ENCODE measurements at places on chromosomes 7 and 10.
A peak's percentile ranks its signal among the peaks of the same experiment; 100 is the strongest.

DNA sequence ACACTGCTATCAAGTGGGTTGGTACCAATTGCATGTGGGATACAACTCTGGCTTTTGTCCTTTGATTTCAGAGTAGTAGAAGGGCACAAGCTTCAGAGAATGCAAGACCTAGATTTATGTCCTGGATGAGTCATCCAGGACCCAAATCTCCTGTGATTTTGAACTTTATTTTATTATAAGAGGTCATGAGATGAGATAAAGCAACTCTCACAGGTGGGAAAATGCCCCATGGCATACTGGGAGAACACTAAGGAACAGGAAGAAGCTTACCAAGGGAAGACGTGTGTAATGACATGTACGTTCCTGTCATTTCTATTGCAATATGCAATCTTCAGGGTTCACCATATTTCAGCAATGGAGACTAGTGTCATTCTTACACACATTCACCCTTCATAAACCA is 966 bp downstream of the MALRD1 start:
- DNase-seq: no peak

- no peak for DNase-seq
Observed at GRCh38 chr10:6446711-6447110, 133.4 kb downstream of the PRKCQ start.

- no peak for DNase-seq
Observed at GRCh38 chr10:121495719-121496118, 102.5 kb downstream of the FGFR2 start.

DNA sequence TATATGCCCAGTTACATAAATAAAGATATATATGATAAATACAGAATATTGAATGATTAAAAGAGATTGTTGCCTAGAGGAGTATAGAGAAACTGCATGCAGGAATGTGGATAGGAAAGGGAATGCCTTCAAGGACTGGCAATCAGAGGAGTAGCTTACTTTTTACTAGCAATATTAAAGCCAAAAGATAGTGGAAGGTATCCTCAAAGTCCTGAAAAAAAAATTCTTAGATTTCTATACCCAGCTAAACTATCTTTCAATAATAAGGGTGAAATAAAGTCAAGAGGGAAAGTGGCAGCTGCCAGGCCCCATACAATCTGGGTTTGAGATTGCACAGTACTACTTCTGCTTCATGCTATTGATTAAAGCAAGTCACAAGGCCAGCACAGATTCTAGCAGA is 733.2 kb downstream of the GATA3 start:
- DNase-seq: no peak

DNA sequence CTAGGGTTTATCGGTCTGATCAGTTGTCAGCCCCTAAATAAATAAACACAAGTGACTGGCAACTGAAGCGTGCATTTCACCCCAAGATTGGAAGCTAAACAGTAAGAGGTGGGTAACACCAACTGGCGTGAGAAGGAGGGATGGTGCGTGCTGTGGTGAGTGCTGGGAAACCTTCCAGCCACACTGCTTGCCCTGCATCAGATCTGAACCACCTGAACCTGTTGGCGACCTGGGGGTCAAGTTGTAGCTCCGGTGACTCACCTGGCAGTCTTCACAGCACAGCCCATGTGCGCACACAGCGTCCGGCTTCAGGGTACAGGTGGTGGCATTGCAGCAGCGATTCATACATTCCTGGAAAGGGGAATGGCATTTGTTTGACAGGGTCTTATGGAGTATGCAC is 170.1 kb downstream of the FANK1 start:
- DNase-seq: no peak

GRCh38 chr7:157079116-157079515 is 59.6 kb upstream of the UBE3C start:
- DNase-seq: no peak

DNA sequence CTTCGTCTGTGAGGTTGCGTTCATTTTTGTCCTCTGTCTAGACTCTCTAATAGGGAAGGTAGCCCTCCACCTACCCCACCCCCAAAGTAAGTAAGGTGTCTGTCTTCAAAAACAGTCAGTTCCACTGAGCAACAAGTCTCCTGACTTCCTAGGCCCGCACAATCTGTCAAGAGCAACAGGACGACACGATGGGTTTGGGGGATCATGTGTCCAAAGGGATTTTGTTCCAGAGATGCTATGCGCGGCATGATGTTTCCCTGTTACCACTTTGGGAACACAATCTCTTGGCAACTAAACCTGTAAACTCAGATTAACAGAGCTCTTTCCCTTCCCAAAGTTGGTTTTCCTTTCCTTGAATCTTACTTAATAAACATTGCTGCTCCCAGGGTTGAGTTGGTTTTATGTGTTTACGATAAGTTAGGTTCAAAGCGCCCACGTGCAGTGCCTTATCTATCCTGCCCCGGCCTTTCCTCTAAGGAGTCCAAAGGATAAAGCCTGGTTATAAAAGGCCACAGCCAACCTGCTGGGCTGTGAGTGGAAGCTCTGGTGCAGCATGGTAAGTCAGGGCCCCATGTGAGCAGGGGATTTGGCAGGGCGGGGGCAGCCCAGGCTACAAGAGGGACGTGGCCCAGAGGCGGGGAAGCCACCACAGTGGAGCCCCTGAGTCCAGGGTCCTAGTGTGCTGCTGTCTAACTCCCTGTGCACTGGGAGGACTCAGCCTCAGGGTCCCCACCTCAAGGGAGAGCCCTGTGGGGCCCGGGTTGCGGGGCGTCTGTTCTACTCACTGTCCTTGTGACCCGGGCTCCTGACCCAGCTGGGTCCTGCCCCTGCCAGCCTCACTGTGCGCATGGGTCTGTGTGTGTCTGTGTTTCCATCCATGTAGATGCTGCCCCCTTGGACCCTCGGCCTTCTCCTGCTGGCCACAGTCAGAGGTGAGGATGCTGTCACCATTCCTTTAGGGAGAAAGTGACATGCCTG is at the start of gene PNLIPRP2:
Gene PNLIPRP2 (plus strand): TSS at position 531 of the 978 bp plus-strand sequence.
- no peak for DNase-seq

GRCh38 chr7:21412410-21412851 is 15.5 kb upstream of the SP4 start:
- no peak for DNase-seq

- no peak for DNase-seq
Observed at GRCh38 chr10:122141821-122142640, 129.1 kb upstream of the BTBD16 start.

GRCh38 chr7:73967832-73968290 is 60.1 kb upstream of the ELN start:
- no peak for DNase-seq

GRCh38 chr7:90621747-90622140 is 25.6 kb downstream of the CDK14 start:
- DNase-seq: no peak

DNA sequence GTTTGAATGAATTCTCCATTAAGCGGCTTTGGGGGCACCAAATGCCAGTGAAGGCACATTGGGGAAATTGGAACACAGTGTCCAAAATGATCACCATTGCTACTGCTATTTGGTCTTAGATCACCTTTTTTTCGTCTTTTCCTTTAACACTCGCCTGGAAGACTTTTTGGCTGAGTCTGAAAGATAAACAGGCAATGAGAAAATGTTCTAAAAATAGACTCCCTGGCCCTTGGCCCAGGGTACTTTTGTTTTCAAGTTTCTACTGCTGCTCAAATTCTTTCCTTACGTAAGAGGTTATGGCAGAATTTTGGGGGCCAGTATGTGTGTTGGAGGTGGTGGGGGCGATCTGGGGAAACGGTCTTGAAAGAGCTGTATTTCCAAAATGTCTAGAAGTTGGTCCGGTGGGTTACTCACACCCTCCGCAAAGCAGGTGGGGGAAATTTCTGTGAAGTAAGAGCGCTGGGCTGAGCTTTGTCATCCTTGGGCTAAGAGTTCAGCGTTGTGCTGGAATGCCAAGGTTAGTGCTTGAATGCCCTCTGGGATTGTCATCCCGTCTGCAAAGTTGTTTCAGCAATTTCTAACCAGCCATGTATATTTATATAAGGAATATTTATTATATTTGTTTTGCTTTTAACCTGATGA is 1.3 kb upstream of the ITPRIP start:
- DNase-seq: no peak

DNA sequence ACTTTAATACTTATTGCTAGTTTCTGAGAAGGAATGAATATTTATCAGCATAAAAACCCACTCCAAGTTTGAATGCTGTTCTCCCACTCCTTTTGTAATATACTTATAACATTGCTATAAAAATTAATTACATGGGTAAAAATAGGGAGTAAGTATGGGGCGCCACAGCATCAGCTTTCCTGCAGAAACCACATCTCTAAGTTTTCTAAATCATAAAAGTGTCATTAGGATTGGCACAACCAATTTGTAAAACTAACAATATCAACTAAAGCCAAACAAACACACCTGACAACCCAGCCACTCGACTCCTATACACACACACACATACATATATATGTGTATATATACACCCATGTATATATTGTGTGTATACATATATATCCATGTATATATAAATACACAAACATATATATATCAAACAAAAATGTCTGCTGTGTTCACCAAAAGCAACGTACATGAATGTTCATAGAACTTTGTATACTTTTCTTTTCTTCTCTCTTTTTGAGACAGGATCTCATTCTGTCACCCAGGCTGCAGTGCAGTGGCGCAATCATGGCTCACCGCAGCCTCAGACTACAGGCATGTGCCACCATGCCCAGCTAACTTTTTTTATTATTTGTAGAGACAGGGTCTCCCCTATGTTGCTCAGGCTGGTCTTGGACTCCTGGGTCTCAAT is 14.8 kb upstream of the LRRC17 start:
- no peak for DNase-seq

- DNase-seq: no peak
Observed at GRCh38 chr7:149813254-149814035, 24.7 kb upstream of the ZNF862 start.

- DNase-seq: no peak
Observed at GRCh38 chr7:107711301-107711700, 32.6 kb upstream of the CBLL1 start.

DNA sequence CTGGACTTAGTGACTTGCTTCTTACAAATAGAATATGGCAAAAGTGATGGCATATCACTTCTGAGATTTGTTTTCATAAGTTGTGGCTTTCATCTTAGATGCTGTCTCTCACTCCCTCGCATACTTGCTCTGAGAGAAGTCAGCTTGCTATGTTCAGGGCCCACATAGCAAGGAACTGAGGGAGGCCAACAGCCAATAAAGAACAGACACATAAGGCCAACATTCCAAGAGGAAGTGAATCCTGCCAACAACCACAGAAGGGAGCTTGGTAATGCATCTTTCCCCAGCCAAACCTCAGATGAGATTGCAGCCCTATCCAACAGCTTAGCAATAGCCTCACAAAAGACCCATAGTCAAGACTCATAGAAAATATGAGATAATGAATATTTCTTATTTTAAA is 39.2 kb upstream of the DMTF1 start:
- DNase-seq: no peak

DNA sequence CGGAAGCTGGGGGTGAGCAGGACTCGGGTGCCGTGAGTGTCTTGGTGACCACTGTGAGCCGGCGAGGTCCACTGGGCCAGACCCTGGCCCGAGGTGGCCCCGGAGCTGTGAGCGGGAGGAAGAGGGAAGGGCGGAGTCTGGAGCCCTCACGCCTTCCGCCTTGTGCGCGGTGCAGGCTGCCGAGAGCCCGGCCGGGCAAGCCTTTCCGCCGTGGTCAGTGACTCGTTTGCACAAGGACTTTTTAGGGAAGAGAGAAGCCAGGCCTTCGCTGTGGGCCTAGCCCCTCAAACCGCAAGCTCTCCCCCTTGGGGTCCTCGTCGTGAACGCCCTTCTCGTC is 40.9 kb upstream of the ZNF32 start:
- peak; percentile 3 for DNase-seq

- DNase-seq: no peak
Observed at GRCh38 chr10:20688797-20689544, 208.1 kb downstream of the NEBL start.

DNA sequence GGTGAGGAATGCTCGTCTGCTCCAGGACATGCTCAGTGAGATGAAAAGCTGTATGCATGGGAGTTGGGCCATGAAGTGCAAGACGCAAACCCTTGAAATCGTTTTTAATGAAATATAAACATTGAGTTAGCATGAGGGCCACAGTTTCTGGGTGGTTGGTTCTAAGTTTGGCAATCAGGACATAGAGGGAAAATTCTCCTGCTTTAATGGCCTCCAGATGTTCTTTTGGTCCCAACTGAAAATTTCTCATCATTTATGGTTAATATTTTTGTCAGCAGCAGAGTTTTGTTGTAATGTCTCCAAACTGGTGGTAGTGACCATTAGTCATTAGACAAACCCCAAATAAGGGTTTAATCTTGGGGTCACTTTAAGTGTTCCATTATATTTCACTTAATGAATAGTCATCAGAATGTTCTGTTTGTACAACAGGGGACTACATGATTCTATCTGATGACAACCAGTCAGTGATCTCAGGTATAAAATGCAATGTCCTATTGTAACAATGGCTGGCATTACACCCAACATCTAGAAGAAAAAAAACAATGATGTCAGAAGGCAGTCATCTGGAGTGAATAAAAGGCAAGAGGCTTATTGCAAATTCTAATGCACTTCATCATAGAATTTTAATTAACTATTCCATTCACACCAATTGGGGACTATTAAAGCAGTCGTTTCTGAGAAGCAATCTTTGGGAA is 197.4 kb downstream of the JCAD start:
- no peak for DNase-seq

DNA sequence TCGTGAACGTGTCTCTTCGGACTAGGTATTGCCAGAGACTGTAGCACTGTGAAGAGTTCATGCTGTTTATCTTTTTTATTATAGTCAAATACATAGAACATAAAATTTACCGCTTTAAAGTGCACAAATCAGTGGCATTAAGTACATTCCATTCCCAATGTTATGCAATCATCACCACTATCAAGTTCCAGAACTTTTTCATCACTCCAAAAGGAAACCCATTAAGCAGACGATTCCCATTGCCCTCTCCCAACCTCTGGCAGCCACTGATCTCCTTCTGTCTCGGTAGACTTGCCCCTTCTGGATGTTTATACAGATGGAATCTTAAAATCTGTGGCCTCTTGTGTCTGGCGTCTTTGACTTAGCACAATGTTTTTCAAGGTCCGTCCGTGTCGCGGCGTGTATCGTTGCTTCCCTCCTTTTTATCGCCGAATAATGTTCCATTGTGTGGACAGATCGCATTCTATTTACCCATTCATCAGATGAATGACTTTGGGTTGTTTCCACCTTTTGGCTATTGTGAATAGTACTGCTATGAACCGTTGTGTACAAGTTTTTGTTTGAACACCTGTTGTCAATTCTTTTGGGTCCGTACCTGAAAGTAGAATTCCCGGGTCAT is 2.7 kb downstream of the PROSER2 start:
- DNase-seq: no peak

- DNase-seq: peak; percentile 30
Observed at GRCh38 chr7:20403331-20403730, 72.6 kb downstream of the ITGB8 start.

Data from SK-MEL-5 (cell line).